ENCODE measurements at places on chromosomes 3 and 15.

DNA sequence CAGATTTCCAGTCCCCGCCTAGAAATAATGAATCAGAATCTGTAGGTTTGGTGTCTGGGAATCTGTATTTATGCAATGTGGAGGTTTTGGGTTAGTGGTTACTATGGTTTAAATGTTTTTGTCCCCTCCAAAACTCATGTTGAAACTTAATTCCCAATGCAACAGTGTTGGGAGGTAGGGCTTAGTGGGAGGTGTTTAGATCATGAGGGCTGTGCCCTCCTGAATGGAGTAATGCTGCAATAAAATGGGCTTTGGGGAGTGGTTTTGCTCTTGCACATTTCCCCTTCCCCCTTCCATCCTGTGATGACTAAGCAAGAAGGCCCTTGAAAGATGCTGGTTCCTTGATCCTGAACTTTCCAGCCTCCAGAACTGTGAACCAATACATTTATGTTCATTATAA, 9.2 kb upstream of the RFC4 start:
- DNase-seq, result no peak

- no peak for DNase-seq
Observed at GRCh38 chr15:77019521-77020331, 24.8 kb downstream of the PSTPIP1 start.

DNA sequence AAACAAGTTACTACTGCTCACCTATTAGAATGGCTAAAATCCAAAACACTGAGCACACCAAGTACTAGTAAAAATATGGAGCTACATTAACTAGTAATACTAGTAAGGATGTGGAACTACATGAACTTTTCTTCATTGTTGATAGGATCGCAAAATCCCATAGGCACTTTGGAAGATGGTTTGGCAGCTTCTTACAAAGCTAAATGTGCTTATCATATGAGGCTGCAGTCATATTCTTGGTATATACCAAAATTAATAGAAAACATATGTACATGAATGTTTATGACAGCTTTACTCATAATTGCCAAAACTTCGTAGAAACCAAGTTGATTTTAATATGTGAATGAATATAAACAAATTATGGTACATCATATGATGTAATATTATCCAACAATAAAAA, 366.8 kb upstream of the KCNMB2 start:
- DNase-seq, result no peak

DNA sequence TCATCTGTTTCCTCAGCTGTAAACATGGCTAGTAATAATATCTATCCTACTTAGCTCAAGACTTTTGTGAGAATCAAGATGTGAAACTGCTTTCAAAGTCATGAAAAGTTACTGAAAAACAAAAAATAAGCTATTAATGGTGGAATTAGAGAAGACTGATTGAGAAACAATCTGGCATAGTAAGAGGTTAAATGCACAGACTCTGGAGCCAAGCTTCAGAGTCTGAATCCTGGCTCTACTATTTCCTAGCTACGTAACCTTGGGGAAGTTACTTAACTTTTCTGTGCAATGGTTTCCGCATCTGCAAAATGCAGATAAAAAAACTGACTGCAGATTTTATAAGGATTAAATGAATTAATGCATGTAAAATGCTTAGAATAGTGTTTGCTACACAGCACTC, 28.8 kb downstream of the LRRFIP2 start:
- no peak for DNase-seq

- DNase-seq, result no peak
Observed at GRCh38 chr3:110736332-110736731, 335.3 kb upstream of the NECTIN3 start.

GRCh38 chr3:138078901-138079344, 36.5 kb downstream of the DZIP1L start:
- DNase-seq, result no peak

GRCh38 chr15:62455441-62455921, 290.4 kb upstream of the C2CD4B start:
- no peak for DNase-seq

DNA sequence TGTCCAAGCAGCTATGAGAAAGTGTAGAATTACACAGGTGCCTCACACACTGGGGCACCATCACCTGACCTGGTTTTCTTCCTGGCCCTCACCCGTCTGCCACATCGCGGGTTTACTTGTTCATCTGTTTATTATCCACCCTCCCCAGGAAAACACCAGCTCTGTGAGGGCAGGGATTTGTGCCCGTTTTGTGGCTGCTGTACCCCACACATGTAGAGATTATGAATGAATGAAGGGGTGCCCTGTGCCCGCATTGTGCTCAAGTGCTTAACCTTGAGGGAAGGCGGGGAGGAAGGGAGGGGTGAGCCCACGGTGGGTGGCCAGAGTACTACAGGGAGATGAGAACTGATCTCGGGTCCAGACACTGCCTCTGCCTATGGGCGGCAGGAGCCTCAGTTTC, 108.4 kb downstream of the WNT7A start:
- no peak for DNase-seq

- DNase-seq, result no peak
Observed at GRCh38 chr3:79103307-79103706, 664.5 kb downstream of the ROBO1 start.

GRCh38 chr3:36729204-36730056, 34.9 kb downstream of the DCLK3 start:
- DNase-seq, result no peak

DNA sequence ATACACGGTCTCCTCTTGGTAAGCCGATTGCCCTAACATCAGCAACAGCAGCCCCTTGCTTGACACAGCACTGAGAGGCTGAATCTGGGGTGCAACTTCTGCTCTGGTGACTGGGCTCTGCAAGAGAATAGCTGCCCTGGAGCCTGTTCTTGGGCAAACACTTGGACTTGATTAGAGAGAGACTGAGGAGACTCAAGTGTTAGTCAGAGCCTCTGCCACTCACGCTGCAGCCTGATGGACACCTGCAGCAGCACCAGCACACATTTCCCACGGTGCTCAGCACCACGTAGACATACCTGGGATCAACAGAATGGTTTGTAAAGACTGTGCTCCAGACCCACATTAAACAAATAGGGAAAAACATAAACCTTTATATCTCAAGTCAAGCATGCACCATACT, 35.8 kb upstream of the UMPS start:
- no peak for DNase-seq

DNA sequence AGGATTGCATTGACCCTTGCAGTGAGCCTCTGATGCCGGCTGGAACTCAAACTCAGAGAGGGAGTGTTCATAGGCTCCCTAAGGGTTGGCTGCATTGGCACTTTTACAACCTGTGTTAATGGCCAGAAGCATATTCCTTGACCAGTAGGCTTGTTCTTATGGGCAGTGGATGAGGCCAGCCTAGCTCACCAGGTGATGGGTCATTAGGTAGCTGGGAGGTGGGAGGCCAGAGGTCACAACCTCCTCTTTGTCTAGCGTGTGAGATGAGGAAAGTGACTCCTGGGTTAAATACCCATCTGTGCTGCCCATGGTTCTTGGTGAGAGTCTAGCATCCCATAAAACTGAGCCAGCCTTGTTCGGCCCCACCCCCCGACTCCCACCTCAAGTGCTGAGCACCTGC, 275.7 kb upstream of the CTNNB1 start:
- DNase-seq, result no peak

DNA sequence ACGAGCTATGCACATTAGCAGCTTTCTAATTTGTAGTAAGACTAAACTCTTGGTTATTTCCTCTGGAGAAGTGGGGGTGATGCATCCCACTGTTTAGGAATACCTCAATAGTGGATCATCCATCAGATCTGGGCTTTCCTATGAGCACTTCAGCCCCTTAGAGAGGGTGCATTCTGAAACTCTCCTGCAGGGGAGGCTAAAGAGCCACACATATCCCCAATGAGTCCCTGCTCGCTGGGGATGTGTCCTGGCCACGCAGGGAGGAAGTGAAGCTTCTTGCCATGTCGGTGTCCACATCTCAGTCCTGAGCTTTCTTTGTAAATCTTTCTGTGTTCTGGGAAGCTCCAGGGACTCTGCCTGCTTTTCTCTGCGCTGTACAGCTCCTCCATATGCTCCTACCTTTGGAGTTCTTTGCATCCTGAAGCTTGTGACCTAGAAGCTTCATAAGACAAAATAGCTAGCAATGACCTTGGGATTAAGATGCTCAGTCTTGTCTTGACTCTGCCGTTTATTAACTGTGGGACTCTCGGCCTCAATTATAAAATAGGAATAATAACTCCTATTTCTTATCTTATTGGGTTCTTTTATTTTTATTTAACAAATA, 28.3 kb upstream of the MASP1 start:
- DNase-seq, result peak; percentile 55

Measured in right hindlimb (tissue), 1 donor.